NCI-H1092 (cell line): ENCODE measurements at places on chromosomes 2 and 18.

DNA sequence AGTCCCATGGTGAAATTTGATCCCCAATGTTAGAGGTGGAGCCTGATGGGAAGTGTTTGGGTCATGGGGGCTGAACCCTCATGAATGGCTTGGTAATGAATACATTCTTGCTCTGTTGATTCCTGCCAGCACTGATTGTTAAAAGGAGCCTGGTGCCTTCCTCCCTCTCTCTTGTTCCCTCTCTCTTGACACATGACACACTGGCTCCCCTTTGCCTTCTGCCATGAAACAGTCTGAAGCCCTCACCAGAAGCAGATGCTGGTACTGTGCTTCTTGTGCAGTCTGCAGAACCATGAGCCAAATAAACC lies 30.6 kb upstream of the EPC2 start:
- no peak for DNase-seq

- no peak for DNase-seq
Observed at GRCh38 chr2:134369220-134369902, 115.5 kb downstream of the MGAT5 start.

DNA sequence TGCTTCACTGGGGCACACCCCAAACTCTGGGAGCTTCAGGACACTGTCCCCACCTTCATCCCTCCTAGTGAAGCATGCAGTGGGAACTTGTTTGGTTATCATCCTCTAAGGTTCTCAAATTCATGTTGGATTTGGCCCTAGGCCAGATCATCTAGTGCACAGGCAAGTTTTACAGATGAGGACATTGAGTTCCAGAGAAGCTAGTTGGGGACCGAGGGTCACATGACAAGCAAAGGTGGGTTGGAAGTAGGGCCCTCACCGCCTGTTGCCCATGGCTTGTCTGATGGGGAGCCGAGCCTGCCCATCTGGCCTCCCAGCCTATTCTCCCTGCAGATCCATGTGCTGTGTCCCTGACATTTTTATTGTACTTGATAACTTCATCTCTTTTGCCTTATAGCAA lies 2.8 kb downstream of the PRKCE start:
- no peak for DNase-seq

GRCh38 chr2:10407841-10408648 lies 40.1 kb downstream of the ODC1 start:
- DNase-seq: no peak

DNA sequence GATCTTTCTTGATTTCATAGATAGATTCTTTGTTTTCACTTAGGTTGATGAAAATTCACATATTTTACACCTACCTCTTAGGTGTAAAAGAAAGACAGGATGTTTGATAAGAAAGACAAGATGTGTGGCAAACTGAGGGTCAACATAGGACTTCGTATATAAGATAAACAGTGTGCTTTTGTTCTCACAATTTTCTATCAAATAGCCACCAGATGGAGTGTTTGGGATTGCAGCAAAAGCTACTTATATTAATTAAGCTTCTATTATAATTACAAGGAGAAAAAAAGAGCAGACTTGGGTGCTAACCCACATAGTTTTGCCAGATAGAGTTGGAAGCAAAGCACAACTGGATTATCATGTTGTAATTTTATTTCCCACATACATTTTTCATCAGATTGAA lies 232.9 kb downstream of the CDH7 start:
- DNase-seq: no peak

DNA sequence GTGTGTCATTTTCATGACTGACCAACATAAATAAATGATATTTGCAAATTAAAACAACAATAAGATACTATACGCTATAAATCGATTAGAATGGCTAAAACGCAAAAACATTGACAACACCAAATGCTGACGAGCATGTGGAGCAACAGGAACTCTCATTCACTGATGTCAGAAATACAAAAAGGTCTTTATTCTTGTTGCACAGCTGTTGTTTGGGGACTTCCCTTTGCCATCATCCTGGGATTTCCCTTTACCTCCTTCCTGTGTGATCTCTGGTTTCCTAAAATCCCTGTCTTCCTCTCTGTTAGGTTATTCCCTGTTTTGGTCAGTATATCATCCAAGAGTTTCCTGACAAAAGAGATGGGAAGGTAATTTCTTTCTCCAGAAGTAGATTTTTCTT lies 66.0 kb downstream of the NOL10 start:
- no peak for DNase-seq

- DNase-seq: no peak
Observed at GRCh38 chr2:134314681-134315368, 61.0 kb downstream of the MGAT5 start.

- DNase-seq: no peak
Observed at GRCh38 chr2:232504438-232504837, 15.8 kb upstream of the PRSS56 start.

GRCh38 chr2:107462181-107462580 lies 364.5 kb upstream of the RGPD4 start:
- no peak for DNase-seq

GRCh38 chr2:139613264-139613663 lies 833.1 kb upstream of the NXPH2 start:
- DNase-seq: peak; percentile 88

DNA sequence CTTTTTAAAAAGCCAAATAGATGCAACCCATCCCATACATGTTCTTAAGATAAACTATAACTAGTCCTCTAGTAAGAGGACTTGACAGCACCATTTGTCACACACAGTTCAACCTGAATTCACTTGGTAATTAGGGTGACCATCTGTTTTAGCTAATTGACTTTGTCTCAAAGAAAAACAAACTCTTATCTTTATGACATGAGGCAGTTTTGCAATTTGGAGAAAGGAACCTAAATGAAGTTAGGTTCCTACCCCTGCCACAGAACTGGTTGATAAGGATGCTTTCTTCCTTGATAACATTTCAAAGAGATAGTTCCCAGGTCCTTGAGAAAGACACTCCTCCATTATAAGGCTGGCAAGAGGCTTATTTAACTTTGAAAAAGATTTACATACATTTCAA lies 57.4 kb upstream of the LRRTM1 start:
- no peak for DNase-seq

GRCh38 chr2:47250586-47251403 lies 95.7 kb upstream of the STPG4 start:
- DNase-seq: no peak

DNA sequence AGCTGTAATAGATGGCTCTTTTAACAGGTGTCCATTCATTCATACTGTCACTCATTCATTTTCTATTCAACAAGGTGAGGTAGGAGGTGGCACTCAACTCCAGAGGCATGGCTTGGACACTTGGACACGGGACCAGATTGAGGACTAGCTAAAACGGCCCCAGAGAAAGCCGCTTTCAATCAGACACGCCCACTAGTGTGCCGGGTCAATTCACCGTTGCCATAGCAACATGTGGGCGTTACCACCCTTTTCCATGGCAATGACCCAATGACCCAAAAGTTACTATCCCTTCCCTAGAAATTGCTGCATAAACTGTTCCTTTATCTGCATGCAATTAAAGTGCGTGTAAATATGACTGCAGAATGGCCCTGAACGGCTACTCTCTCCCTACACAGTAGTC lies 49.2 kb upstream of the LGALSL start:
- DNase-seq: no peak

DNA sequence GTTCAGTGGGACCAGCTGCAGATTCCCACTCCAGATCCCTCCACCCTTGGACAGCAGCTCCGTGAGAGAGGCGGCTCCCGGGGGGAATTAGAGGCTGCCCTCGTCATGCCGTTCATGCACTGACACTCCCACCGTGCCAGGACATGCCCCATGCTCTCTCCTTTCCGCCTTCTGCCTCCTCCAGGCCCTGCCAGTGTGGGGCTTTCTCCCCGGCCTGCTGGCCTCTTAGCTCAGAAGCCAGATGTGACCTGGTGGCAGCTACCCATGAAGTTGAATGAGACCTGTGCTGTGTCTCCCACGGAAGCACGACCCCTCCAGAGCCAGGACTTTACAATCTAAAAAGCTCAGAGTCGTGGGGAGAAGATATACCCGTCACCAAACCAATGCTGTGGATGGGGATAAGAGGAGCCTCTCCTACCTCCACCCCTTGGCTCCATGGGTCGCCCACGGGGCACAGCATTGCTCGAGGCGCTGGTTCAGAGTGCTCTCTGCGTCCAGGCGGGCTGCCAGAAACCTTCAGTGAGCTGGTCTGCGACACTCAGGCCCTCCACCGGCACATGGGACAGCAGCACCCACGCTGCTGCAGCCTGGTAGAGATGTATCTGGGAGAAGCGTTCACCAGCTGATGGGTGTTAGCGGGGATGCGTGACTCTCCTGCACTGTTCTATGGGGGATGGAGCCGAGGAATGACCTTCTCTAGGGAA lies 111.0 kb upstream of the GPC1 start:
- DNase-seq: no peak

DNA sequence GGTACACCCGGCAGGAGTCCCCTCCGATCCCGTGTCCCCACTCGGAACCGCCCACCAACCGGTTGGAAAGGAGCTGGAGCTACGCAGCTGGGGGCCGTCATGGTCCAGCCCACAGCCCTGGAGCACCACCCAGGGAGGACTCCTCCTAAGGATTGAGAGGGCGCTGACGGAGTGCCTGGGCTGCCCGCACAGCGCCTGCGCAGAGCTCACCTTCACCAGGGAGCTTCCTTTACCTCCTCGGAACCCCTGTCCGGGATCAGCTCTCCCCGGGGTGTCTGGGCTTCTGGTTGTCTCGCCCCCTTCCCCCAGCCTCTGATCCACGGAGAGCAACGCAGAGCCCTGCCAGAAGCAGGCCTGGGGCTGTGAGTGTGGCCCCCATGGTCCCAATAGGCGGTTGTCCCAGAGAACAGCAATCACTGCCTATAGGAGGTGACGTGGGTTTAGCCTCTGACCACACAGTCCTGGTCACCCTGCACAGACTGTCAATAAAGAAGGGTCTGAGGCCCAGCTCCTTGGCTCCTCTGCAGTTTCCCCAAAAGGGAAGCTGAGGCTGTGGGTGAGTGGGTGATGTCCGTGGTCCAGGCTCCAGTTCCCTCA lies 14.6 kb downstream of the ALPG start:
- no peak for DNase-seq

DNA sequence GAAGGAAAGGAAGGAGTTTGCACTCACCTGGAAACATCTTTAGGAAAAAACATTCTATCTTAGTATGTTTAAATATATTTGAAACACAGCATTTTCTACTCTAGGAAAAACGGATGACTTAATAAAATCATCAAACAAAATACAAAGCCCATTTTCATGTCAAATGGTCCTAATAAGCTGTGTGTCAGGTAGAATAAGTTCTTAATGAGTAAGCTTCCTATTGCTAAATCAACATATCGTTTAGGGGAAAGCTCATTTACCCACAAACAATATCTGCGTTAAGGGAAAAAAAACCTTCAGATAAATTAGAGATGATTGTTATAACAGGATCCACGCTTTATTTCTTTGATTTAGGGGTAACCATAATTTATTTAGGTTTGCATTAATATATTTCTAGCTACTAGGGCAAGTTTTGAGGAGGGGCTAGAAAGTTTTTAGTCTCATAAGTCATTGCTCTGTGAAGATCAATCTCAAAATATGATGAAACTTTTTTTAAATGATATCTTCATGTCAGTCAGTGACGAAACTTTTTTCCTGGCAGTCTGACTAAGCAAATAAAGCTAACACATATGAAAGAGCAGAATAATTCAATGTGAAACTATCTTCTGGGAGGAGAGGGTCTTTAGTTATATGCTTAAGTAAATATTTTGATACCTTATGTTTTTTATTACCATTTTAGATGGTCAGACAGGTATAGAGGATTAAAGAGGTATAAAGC lies 147.1 kb downstream of the WDSUB1 start:
- DNase-seq: no peak

DNA sequence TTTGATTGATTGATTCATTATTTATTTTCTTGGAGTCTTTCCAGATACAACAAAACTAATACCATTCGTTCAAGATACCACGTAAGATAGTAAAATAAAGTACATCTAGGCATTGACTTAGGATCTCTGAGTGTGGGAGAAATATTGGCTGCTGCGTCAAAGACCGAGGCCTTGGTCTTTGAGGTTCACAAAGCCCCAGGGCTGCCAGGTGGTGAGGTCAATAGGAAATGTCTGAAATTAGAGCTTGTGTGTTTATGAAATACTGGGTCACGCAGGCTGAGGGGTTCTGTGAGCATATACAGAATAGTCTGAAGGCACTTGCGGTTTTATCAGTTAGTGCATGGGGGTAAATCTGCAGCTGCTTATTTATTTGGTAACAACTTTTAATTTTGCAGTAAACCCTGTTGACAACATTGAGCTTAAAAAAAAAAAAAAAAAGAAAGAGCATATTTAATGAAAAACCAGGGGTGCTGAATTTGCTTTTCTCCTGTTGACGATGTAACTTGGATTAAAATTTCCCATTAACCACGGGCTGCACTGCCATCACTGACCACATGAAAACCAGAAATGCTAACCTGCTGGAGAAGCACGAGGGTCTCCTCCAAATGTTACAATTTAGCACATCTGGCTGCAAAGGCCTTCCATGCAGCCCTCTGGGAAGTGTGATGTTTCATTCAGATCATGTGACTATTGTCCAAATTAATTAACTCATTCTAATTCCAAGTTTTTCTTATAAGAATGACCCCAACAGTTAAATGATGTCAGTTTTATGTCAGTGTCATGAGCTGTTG lies 27.1 kb upstream of the SERPINB12 start:
- no peak for DNase-seq

GRCh38 chr18:79873449-79874110 lies 75.8 kb downstream of the KCNG2 start:
- DNase-seq: no peak

DNA sequence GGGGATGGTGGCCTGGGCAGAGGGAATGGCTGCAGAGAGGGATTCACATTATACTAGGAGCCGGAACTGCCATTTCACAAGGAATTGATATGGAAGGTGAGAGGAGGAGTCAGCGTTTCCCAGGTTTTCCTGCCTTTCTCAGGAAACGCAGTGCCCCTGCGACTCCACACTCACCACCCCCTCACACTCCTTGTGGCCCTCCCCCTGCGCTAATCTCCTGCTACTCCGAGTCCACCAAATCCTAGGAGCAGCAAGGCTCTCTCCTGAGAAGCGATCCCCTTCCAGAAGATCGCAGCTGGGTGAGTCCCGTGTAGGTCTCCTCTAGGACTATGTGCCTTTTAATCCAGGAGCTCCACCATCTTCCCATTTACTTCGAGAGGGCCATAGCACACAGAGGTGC lies 140.6 kb downstream of the VAPA start:
- no peak for DNase-seq
